Activated CD8-positive, alpha-beta memory T cell treated with anti-CD3 and anti-CD28 coated beads, Interleukin-2, amount 10 ng/mL, durations not matched to agents 7 days and 5 days (primary cell): ENCODE measurements at places on chromosomes 5 and 9. TPM values are rescaled to one million over a fixed set of nuclear protein-coding genes. Genes with fewer than 3 reads are reported as not detected.

Gene FGF10
- total RNA-seq = not detected

Gene LSM11
- total RNA-seq = 5.5 TPM

Gene LIX1
- not detected for total RNA-seq

Gene TMEM171
- total RNA-seq = not detected

DNA sequence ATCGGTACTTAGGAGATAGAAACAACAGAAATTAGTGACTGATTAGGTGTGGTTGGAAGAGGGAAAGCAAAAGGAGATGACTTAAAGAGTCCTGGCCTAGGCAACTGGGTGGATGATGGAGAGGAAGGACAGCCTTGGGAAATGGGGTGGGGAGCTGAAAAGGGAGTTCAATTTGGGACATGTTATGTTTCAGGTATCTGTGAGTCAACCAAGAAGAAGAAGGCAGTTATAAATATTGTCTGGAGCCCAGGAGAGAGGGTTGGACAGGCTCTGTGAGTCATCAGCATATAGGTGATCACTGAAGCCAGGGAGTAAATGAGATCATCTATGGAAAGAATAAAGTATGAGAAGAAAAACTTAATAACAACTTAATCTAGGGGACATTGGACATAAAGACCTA lies 357.7 kb downstream of the NPR3 start:
- no peak for DNase-seq
- H3K27ac ChIP-seq = no peak overlapping the region
- H3K27me3 ChIP-seq = no peaks in the 10 kb centered on the region
- H3K4me1 ChIP-seq = no peaks in the 10 kb centered on the region
- no peak overlapping the region for H3K4me3 ChIP-seq

- no peak for DNase-seq
- no peaks in the 10 kb centered on the region for H3K27me3 ChIP-seq
- no peak overlapping the region for H3K27ac ChIP-seq
- H3K4me3 ChIP-seq = no peak overlapping the region
Observed at GRCh38 chr9:4839470-4839912, 46.7 kb downstream of the RCL1 start.

GRCh38 chr9:111648066-111648465 lies 13.3 kb upstream of the GNG10 start:
- DNase-seq = no peak
- H3K36me3 ChIP-seq = peaks cover 31% of the 10 kb centered on the region
- no peaks in the 10 kb centered on the region for H3K27me3 ChIP-seq
- H3K4me3 ChIP-seq = no peak overlapping the region
- no peaks in the 10 kb centered on the region for H3K4me1 ChIP-seq

GRCh38 chr5:147391781-147392180 lies 118.1 kb downstream of the DPYSL3 start:
- H3K27ac ChIP-seq = no peak overlapping the region
- H3K27me3 ChIP-seq = peaks cover 8% of the 10 kb centered on the region
- no peaks in the 10 kb centered on the region for H3K36me3 ChIP-seq
- no peak overlapping the region for H3K4me3 ChIP-seq

DNA sequence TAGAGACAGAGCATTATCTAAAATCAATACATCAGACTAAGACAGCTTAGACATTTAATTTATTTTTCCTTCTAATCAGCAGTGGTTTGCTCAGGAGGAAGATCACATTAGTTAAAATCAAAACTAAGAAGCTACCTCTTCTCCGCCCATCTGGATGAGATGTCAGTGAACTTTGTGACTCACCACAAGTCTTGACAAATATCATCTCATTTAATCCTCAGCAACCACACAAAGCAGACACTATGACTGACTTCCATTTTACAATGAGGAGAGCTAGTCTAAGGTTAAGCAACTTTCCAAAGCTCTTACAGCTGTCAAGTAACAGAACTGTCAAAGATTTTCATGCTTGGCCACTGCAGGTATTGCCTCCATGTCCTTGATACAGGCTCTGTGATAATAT lies 289.5 kb downstream of the DEPDC1B start:
- no peaks in the 10 kb centered on the region for H3K4me1 ChIP-seq
- no peak overlapping the region for H3K27ac ChIP-seq
- no peak overlapping the region for H3K4me3 ChIP-seq
- DNase-seq = no peak
- no peaks in the 10 kb centered on the region for H3K36me3 ChIP-seq

GRCh38 chr9:133351526-133351907 lies 3.5 kb downstream of the RPL7A start:
- H3K27me3 ChIP-seq = no peaks in the 10 kb centered on the region
- peaks cover 55% of the 10 kb centered on the region for H3K4me1 ChIP-seq
- H3K4me3 ChIP-seq = no peak overlapping the region
- DNase-seq = no peak
- peak overlapping the region; percentile 32 for H3K27ac ChIP-seq

DNA sequence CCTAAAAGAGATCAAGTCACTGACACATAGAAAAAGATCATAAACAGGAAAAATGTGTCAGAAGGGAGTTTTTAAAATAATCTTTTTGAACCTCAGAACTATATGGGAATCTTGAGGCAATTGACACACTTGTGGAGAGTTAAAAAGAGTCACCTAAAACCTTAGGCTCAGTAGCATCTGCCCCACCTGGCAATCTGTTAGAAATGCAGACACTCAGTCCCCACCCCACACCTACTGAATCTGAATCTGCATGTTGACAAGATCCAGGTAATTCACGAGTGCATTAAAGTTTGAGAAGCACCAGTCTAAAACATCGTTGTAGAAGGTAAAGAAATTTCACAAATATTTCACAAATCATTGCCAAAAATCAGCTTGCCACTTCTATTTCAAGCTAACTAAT lies 388.3 kb downstream of the NR2F1-AS1 start:
- no peak overlapping the region for H3K4me3 ChIP-seq
- no peak overlapping the region for H3K27ac ChIP-seq

DNA sequence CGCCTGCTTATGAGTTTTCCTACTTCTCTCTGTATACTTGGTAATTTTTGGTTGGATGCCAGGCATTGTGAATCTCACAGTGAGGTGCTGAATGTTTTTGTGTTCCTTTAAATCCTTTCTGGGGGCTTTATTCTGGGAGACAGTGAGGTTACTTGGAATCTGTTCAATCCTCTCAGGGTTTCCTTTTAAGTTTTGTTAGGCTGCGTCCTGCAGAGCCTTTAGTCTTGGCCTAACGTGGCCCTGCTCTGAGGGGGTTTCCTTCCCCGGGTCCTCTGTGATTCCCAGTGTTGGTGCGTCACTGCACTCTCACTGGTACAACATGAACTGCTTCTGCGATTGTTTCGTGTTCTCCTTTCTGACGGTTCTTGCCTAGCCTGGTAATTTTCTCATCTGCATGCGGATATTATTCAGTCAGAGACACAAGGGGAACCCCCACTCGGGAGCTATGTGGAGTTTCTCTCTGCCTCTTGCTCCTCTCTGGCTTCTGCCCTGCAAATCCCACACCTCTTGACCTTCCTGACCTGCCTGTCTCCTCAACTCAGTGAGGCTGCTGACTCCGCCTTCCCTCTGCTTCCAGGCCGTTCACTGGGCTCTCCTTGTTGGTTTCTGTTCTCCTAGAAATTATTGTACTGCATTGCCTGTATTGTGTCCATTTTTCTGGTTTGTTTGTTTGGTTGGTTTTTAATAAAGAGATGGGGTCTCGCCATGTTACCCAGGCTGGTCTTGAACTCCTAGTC lies 128.1 kb downstream of the DAB2IP start:
- H3K27ac ChIP-seq = no peak overlapping the region
- no peaks in the 10 kb centered on the region for H3K36me3 ChIP-seq
- no peak overlapping the region for H3K4me3 ChIP-seq
- H3K27me3 ChIP-seq = peaks cover 21% of the 10 kb centered on the region
- H3K4me1 ChIP-seq = peaks cover 8% of the 10 kb centered on the region
